ENCODE measurements at places on chromosomes 1 and 21.

DNA sequence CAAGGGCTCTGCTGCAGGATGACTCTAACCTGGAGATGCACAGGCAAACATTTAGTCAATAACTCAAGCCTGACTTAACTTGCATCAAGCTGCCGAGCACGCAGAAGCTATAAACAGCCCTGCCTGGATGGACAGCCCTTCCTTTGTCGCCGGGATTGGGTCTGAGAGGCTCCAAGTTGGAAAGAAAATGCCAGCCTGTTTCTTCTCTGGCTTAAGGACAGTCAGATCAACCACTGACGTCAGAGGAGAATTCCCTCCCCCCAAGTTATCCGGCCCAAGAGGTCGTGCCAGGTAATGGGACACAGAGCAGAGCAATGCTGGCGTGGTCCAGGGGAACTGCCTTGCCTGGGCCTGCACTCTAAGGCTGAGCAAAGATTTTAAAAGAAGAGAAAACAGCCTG is 27.1 kb upstream of the LRRC38 start:
- DNase-seq: no peak

DNA sequence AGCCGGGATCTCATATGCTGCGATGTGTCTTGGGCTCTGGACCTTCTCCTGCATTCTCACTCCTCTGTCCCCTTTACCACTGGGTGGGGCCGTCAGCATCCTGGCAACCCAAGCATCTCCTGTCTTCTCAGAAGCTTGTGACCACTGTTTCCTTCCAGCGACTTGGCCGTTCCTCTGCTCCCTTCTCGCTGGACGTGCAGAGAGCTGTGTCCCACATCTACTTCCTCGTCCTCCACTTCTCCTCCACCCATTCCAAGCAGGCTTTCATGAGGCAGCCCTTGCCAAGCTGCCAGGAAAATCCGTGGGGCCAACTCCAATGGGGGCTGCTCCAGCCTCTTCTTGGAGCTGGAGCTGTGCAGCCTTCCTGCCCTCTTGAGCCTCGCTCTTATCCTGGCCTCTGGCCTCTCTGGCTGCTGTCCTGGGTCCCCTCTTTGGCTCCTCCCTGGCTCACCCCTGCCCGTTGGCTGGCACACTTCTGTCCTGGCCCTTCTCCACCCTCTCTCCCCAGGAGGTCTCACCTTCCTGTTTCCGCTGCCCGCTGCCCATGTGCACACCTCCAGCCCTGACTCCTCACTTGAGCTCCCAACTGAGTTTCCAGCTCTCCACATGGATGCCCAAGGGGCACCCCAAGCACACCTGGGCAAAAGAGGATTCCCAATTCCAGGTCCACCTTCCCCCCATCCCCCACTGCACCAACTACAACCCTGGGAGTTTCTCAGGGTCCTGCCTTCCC is 8.7 kb downstream of the FAM131C start:
- no peak for DNase-seq

DNA sequence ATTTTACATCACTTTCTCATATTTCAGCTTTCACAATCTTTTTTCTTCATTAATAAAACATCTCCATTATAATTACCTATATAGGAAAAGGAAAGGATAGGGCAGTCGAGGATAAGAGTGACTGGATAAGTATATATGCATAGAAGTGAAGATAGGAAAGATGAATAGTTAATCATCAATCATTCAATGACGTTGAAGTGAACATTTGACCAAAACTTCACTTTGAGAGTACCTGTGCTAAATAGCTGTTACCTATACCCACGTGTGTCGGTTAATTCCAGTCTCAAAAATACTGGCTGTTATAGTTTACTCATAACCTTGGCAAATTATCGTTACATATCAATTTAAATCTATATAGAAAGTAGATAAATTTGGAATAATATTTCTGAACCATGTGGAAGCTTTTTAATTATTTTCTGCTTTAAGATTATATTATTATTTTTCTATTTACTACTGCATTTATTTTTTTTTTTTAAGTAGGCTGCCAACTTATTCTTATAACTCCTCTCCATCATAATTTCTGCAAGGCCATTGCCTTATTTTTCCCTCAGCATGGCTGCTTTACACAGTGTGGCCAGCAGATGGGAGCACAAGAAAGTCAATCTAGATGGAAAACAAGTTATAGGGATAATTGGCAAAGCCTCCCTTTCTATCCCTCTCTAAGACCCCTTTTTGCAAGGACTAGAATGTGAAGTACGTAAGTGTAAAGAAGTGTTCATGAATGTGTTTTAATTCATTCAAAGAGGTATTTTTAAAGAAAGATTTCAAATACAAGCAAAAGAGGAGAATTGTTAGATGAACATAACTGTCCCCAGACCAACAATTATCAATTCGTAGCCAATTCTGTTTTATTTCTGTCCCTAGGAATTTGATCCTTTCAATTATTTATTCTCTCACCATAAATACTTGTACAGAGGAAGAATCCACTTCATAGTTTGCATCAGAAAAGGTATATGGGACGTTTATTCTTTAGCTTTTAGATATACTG is 290.4 kb downstream of the KCNT2 start:
- DNase-seq: peak; percentile 61

DNA sequence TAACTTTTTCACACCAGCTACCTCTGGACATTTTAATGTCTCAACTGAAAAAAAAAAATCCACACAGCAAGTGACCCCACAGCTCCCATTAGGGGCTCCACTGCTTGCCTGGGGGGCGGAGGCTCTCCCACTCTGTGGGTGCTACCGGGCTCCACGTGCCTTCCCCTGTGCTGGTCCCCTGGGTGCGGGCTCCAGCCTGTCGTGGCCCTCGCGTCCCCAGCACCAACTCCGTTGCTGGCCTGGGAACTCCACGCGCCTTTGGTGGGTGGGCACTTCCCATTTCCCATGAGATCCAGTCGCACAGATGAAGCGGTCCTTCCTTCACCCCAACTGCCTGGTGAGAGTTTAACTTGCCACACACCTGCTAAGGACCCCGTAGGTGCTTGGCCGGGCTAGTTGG is 27.1 kb upstream of the GPR153 start:
- no peak for DNase-seq

- DNase-seq: no peak
Measured at GRCh38 chr1:10832703-10833102, 36.3 kb upstream of the CASZ1 start.

- DNase-seq: no peak
Measured at GRCh38 chr1:186887203-186887602, 58.5 kb downstream of the PLA2G4A start.

- DNase-seq: no peak
Measured at GRCh38 chr1:93616996-93617669, 64.5 kb downstream of the BCAR3 start.

GRCh38 chr1:19747761-19748160 is 52.0 kb downstream of the TMCO4 start:
- no peak for DNase-seq

- no peak for DNase-seq
Measured at GRCh38 chr1:70675737-70676156, 264.7 kb downstream of the CTH start.

All from skin of body (tissue), 3 donors.